ENCODE measurements at places on chromosomes 7 and 10.

DNA sequence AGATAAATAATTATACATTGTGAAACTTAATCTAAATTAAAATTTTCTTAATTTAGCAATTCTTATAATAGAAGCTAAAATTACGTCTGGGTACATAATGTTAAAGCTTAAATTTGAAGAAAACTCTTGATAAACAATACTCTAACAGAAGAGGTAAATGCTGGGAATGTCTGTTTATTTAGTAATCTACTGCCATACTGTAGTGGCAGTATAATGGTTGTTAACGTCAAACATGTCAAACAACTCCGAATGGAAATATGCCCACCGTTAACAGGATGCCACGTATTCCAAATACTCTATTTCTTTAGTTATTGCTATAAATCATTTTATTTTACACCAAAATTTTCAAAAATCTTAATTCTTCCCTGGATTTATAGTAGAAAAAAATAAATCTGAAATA lies 40.0 kb upstream of the PTPN12 start:
- no peaks in the 10 kb centered on the region for H3K4me1 ChIP-seq
- no peak for DNase-seq
- H3K27ac ChIP-seq, result no peak overlapping the region
- H3K36me3 ChIP-seq, result no peaks in the 10 kb centered on the region

DNA sequence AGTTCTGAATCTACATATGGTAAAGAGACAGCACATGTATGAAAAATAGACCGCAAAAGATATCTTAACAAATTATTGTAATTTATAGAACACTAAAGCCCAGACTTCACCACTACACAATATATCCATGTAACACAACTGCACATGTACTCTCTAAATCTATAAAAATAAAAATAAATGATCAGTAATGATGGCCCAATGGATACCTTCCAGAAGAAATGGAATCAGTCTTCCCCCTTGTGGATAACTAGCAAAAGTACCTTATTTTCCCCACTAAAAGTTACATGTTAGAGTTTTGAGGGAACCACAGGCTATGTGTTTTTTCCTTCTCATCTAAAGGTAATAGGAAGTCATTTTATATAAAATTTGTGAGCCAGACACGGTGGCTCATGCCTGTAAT lies 25.7 kb downstream of the C7orf25 start:
- DNase-seq, result no peak
- no peaks in the 10 kb centered on the region for H3K36me3 ChIP-seq
- peak overlapping the region; percentile 53 for H3K4me3 ChIP-seq
- H3K27me3 ChIP-seq, result no peaks in the 10 kb centered on the region
- no peak overlapping the region for H3K27ac ChIP-seq

DNA sequence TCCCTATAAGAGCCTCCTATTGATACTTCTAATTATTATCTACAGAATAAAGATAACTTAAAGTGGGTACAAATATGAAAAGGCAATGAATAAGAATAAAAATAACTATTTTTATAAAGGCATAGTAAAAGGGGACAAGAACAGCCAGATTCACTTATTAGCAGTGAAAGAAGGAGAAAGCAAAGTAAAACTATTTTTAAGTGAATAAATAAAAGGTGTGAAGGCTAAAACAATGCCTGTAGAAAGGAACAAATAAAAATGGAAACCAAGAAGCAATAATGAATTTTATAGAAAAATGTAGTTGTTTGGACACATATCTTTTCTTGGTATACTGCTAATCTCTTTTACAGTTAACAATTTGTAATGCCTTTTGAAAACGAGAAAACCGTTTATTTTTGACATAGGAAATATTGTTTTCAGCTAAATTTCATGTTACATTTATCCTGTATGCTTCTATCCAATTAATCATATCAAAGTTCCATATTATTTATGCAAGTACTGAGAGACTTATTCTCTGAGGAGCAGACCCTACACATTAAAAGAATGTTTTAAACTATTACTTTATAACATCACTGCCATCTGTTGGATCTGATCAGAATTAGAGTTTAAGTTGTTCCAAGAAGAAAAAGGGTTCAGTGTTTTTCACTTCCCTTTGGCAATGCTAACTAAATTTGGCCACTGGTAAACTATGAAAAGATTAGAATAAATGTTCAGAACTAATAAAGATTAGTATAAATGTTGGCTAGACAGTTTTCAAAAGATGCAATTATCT lies 59.1 kb downstream of the ARMC3 start:
- H3K27ac ChIP-seq, result no peak overlapping the region
- no peak for DNase-seq
- H3K36me3 ChIP-seq, result no peaks in the 10 kb centered on the region
- no peak overlapping the region for H3K4me3 ChIP-seq
- H3K27me3 ChIP-seq, result no peaks in the 10 kb centered on the region
- H3K4me1 ChIP-seq, result peaks cover 8% of the 10 kb centered on the region

DNA sequence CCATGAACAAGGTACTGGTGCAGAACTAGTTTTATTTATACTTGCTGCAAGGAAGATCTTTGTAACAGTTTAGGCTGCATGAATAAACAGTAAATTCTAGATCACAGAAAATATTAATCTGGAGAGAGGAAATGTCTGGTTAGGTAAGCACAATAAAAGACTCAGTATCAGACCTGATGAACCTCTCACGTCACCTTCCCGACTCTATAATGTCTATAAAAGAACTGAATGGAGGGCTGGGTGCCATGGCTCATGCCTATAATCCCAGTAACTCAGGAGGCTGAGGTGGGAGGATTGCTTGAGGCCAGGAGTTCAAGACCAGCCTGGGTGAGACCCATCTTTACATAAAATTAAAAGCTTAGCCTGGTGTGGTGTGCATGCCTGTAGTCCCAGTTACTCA lies 65.9 kb downstream of the FAM171A1 start:
- no peak for DNase-seq
- no peak overlapping the region for H3K4me3 ChIP-seq

Measured in type B pancreatic cell (in vitro differentiated cells).